ENCODE measurements at places on chromosomes 12 and 14. TPM values are rescaled to one million over a fixed set of nuclear protein-coding genes. Genes with fewer than 3 reads are reported as not detected.

Gene SOAT2
- 0.49 TPM for total RNA-seq

Gene ATN1
- total RNA-seq: 29.6 TPM

GRCh38 chr12:24668563-24668962, 280.3 kb downstream of the BCAT1 start:
- no peak for DNase-seq

- no peak for DNase-seq
Observed at GRCh38 chr12:98983647-98984046, 338.6 kb downstream of the APAF1 start.

Gene TAS2R8
- not detected for total RNA-seq

Gene TTC9
- 7.0 TPM for total RNA-seq

- no peak for DNase-seq
Observed at GRCh38 chr14:58677996-58678395, 40.2 kb downstream of the DACT1 start.

GRCh38 chr12:93723568-93723930, 46.4 kb downstream of the CRADD start:
- DNase-seq: no peak

DNA sequence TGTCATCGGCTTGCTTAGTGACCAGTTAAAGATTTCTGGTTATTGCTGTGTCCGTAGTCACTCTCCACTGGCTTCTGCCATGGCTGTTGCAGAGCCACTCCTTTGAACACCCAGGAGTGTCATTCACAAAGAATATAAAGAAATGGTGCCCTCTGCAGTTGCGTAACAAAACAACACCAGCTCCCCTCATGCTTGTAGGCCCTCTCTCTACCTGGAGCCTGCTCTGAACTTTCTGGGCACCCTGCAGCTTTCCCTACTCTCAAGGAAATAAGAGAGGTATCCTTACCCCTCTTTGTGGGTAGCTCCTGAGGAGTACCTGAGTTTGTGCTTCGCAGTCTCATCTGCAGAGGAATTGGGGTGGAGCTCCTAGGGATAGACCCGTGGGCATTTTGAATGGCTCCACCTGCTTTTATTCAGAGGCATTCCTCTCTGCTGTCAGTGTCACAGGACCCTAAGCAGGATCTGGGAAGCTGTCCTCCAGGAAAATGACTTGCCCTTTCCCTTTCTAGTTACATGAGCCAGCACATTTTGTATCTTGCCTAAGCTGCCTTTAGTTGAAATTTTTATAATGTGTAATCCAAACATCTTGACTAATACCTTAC, 97.2 kb upstream of the TMEM260 start:
- DNase-seq: no peak

GRCh38 chr14:102352213-102352612, 10.5 kb downstream of the CINP start:
- DNase-seq: no peak

- DNase-seq: no peak
Observed at GRCh38 chr14:68514608-68515194, 278.2 kb downstream of the ZFP36L1 start.

Gene ITGB7
- total RNA-seq: 166 TPM

DNA sequence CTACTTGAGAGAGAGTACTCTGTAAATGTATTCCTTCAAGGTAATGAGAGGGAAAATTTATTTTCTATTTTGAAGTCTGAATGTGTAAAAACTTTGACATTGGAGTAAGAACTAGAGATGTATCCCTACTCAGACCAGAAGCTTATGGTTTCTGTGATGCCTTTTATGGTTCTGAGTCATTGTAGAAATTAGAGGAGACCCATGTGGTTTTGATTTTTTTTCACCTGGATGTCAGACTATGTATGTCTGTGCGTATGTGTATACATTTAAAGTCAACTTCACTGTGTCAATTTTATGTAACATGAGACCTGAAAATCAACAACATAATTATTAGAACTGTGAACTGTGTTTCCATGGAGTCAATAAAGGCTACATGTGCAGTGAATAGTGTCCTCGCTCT, 302.0 kb downstream of the TRHDE start:
- DNase-seq: no peak

DNA sequence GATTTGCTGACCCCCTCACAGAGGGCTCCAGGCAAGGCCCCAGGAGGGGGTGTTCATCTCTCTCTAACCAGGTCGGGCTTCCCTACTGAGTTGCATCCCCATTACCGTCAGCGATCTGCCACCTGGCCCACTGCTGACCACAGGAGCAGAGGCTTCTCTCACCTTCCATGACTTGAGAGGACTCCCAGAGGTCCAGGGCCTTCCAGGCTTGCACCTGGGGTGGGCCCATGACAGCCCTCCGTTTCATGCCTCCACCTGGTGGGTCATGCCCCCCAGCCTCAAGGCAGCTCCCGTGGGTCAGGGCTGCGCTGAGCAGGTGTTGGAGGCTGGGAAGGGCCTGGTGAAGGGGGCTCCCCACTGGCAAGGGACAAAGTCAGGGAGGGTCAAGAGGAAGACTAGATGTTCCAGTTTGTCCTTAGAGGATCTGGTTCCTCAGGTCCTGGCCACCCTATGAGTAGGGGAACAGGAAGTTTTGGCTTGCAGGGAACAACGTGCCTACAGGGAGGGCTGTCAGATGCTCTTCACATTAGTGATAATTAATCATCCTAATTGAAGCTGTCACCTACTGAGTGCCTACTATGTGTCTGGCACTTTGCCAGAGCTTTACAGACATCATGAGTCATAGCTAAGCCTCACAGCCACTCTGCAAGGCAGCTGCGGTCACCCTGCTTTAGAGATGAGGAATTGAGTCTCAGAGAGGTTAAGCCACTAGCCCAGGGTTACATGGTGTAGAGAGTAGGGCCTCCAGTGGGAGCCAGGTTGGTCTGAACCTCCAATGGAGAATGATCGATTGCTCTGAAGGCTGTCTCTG, 13.8 kb downstream of the NFKBIA start:
- no peak for DNase-seq

- DNase-seq: no peak
Observed at GRCh38 chr14:95143808-95144620, 13.3 kb downstream of the DICER1 start.

DNA sequence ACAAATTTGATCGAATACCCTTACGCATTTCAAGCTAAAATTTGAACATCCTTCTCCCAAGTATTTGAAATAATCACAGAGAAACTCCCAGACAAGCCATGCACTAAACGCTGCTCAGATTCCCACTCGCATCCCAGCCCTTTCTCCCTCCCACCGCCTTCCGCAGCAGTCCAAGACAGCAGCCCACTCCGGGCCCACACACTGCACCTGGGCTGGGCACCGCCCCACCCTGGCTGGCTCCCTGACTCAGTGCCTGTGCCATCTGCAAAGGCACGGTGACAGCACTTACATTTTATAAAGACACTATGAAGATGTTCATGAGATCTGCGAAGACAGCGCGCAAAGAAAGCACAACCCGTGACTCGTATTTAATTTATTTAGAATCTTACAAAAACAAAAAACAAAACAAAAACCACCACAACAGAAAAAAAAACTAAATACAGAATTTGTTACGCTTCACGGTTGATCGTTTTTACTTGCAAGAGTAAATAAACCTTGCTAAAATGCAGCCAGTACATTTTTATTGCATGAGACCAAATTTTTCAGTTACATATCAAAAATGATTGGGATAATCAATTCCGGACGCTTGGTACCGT, 17.2 kb upstream of the CDK2AP1 start:
- DNase-seq: no peak

Gene C14orf132
- total RNA-seq: 2.4 TPM

GRCh38 chr14:68722968-68723566, 69.8 kb downstream of the ZFP36L1 start:
- no peak for DNase-seq

GRCh38 chr12:66915306-66915904, 236.5 kb upstream of the GRIP1 start:
- DNase-seq: no peak

Gene TMEM63C
- total RNA-seq: 0.89 TPM

DNA sequence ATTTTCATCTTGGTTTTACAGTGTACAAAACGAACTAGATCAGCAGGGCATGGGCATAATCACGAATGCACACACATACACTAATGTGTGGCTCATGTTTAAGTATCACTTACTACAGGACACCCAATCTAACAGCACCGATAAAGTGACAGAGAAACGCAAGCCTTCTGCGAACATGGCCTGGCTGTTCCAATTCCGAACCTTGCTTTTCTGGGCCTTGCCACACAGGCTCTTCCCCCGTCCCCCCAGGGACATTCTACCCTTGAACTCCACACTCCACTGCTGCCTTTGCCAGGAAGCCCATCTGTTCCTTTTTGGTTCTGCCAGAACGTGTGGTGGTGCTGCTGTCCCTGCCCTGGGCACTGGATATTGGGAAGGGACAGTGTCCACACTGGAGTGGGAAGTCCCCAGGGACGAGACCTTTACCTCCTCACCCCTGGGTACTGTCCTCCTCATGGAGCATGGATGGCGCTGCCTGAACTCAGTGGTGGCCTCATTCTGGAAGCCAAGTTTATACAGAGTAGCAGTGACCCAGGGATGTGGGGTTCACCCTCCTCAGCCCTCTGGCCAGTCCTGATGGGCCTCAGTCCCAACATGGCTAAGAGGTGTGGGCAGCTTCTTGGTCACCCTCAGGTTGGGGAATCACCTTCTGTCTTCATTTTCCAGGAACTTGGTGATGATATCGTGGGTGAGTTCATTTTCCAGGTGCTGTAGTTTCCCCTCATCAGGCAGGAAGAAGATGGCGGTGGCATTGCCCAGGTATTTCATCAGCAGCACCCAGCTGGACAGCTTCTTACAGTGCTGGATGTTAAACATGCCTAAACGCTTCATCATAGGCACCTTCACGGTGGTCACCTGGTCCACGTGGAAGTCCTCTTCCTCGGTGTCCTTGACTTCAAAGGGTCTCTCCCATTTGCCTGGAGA, 7.9 kb downstream of the SERPINA1 start:
- DNase-seq: no peak

- DNase-seq: no peak
Observed at GRCh38 chr14:50311337-50311971, 575 bp downstream of the L2HGDH start.

DNA sequence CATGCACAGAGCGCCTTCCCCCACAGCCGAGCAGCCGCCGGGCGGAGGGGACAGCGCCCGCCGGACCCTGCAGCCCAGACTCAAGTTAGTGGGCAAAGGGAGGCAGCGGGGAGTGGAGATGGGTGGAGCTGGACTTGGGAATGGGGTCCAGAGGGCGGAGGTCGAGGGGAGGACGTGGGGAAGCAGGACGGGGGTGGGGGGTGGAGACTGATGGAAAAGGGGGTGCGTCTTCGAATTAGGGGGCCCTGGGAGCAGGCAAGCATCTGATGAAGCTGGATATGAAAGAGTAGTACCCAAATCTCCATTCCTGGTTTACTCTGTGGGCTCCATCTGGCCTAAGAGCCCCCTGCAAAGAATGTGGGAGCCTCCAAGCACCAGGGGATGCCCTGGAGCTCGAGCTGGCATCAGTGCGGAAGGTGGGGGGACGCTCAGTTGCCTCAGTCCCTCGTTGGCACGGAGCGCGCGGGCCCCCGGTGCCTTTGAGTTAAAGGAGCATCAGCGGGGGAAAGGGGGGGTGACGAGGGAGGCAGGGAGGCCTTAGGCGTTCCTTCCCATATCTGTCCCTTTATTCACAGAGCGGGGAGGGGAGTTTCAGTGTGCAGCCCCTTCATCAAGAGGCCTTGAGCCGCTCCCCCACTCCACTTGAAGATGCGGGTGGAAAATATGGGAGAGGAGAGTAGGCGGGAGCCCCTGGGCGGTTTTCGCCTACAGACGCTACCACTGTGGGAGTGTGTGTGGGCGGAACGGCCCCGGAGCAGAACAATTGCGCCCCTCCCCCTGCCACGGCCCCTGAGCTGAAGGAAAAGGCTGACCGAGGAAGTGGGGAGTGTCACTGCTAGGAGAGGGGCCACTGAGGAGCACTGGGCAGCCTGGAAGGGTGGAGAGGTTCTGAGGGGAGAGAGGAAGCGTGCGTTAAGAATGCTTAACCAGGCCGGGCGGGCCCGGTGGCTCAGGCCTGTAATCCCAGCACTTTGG, 644 bp downstream of the NAB2 start:
- DNase-seq: peak; percentile 50

Gene ANO2
- not detected for total RNA-seq

GRCh38 chr12:5259523-5259922, 172.4 kb upstream of the NTF3 start:
- no peak for DNase-seq

DNA sequence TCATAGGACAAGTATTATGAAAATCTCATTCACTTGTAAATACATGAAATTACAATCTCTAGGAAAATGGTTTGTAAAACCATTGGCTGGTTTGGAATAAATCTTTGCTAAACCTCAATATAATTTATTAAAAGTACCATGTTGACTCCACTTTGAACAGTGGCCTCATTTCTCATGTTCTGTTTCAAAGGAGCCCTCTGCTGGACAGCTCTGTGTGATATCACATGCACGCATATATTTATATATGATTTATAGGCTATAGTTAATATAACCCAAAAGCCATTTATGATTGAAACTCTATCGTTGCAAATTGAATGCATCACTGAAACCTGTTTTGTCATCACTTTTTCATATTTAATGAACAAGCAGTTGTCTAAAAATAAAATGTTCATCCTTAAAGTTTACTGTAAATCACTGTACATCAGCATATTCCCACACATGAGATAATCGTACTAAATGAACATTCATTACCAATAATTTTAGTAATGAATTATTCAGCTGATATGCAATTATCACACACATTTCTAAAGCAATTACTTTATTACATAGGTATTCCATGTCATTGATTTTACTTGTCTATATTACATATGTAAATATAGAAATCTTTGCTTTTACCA, 493.8 kb downstream of the NPAS3 start:
- DNase-seq: no peak

Gene ATP2A2
- 113 TPM for total RNA-seq

DNA sequence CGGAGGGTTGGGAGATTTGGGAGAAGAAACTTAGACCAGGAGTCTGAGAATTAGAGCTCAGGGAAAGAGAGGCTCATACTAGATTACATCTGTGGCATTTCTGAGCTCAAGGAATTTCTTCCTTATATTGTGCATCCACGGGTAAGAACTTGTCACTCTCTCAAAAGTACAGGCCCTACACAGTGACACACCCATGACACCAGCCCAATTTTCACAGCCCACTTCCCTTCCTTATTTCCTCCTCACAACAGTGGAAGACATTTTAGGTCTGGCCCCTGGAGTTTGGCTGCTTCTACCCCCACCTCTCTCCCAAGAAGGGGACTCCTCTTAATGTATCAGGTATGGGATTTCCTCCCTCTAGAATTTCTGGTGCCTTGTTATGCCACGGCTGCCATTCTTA, 9.2 kb upstream of the ZNF385A start:
- DNase-seq: no peak

GRCh38 chr12:30219047-30219446, 435.3 kb upstream of the TMTC1 start:
- DNase-seq: no peak

Gene LRRC23
- 3.2 TPM for total RNA-seq

- no peak for DNase-seq
Observed at GRCh38 chr12:106113824-106114446, 24.8 kb downstream of the NUAK1 start.

DNA sequence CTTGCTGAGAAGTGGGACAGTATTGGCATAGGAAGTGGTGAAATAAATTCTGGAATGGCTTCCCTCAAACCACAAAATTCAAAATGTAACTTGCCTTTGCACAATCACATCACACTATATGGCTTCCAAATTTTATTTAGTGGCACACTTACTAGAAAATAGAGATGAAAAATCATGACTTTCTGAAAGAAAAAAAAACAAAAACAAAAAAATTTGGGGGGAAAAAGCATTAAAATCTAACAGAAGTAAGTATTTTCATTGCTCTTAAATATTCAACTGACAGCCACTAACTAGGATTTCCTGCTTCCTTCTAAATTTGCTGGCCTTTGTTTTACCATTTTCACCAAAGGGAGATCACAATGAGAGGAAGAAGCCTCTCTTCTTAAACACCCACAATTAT, 23.0 kb downstream of the ATF7 start:
- no peak for DNase-seq

Gene EGLN3
- 1.3 TPM for total RNA-seq

GRCh38 chr14:79395061-79395460, 816.2 kb downstream of the DIO2 start:
- no peak for DNase-seq
